GM04503 (cell line): ENCODE measurements at places on chromosomes 2 and 18.

GRCh38 chr2:121664713-121665112 is 15.5 kb upstream of the CLASP1 start:
- DNase-seq, result no peak

DNA sequence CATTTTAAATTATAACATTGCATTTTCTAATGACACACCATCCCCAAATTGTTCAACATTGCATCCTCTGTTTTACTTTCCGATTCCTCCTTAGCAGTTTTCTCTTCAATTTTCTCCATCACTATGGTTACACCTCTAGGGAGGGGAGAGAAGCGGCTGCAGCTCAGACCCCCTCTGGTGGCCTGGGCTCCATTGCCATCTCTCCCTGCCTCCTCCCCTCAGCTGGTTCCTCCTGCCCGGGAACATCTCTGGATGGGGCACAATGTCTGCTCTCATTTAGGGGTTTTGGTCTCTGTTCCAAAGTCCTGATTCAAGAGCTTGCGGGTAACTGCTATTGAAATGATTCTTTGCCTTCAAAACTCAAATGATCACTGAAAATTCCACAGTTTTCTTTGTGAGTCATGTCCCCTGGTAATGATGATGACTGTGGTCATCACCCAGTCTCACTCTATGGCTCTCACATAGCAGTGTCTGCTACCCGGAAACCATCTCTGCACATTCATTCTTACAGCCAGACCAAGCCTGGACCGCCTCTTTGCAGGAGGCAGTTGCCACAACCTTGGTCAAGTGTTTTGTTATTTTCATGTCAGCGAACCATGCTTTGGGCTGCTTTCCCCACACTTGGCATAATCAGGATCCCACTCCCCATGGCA is 263.9 kb downstream of the ALPK2 start:
- DNase-seq, result peak; percentile 42

GRCh38 chr2:233480490-233481202 is 85.9 kb downstream of the USP40 start:
- DNase-seq, result no peak

DNA sequence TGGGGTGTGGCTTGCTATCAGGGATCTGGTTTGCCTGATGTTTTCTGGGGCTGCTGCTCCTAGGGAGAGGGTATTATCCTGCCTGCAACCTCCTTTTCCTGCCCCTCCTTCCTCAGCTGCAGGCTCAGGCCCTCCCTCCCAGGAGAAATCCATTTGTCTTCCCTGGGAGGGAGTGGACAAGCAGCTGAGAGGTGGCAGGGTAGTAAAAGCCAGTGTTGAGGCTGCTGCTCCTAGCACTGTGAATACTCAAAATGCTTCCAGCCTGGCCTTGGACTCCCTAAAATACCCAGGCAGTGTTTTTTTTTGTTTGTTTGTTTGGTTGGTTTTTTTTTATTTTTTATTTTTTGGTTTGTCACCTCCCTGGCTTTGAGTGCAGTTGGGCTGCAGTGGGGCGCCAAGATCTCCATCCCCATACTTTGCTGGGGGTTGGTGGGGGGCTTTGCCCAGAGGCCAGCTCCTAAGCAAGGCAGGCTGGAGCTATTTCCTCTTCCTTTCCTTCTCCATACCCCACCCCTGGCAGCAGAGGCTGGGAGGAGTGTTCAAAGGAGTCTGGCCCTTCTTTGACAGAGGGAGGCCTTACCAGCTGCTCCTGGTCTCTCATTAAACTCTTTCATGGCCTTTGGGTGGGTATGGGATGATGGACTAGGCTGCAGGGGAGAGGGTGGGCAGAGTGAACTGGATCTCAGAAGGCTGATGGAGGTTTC is 13.6 kb downstream of the HOXD3 start:
- DNase-seq, result no peak

DNA sequence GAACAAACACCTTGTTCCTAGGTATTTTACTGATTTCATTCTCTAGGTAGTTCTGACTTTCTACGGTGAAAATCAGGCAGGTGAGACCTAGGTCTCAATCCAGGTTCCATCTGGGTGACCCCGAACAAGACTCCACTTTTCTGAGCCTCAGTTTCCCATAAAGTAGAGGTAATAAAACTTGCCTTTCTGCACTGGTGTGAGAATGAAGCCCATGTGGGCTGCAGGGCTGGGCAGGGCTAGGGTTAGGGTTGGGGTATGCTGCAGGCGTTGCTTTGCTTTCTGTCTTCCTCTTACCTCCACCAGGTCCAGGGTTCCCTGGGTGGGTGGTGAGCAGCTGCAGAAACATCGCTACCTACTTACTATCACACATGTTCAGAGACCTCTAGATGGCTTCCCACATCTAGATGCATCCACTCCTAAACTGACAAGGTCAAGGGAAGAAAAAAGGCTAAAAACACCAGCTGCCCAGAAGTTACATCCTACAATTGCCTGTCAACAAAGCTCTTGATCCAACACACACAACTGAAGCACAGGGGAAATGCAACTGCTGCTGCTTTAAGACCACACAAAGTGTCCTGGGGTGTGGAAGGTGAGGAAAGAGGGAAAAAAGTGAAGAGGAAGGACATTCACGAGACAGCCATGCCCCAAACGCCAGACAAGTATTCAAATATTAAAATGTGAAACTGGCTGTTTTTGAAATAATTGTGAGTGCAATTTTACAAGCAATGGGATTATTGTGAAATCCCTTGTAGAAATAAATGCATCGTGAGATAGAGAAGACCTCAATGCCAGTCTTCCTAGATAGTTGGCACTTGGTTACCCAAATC is 23.5 kb downstream of the MBP start:
- DNase-seq, result no peak

DNA sequence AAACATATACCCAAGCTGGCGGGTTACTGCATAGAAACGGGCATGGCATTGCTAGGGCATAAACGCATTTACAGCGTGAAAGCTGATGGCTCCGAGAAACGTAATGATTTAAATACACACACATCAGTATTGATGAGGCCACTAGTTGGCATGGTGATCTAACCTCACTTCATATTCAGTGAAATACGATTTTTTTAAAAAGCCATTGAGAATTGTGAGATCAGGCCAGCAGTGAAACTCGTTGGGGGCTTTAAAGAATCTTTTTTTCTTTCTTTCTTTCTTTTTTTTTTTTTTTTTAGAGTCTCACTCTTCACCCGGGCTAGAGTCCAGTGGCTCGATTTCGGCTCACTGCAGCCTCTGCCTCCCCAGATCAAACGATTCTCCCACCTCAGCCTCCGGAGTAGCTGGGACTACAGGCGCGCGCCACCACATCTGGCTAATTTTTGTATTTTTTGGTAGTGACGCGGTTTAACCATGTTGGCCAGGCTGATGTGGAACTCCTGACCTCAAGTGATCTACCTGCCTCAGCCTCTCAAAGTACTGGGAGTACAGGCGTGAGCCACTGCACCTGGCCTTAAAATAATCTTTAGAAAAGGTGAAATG is 2.4 kb upstream of the SMAD7 start:
- DNase-seq, result no peak

DNA sequence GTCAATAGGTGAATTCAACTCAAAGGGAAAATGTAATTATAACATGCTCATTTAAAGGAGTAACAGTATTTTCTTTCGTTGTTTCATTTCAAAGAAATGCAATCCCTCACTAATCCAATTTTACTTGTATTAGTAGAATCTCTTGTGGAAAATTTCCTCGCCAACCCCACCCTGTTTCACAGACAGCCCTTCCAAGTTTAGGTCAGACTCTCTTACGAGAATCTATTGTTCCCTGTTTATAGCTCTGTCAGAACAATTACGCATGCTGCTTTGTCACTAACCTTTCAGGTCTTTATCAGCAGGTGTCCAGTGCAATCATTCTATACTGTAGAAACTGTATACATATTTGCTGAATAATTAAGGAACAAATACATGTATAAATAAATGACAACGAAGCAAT is 657.8 kb upstream of the LINC00305 start:
- DNase-seq, result no peak
